BJ (cell line): ENCODE measurements at places on chromosomes 4 and X. TPM values are rescaled to one million over a fixed set of nuclear protein-coding genes. Genes with fewer than 3 reads are reported as not detected.

GRCh38 chrX:33156152-33156726 is 55.1 kb downstream of the DMD start:
- DNase-seq = no peak

DNA sequence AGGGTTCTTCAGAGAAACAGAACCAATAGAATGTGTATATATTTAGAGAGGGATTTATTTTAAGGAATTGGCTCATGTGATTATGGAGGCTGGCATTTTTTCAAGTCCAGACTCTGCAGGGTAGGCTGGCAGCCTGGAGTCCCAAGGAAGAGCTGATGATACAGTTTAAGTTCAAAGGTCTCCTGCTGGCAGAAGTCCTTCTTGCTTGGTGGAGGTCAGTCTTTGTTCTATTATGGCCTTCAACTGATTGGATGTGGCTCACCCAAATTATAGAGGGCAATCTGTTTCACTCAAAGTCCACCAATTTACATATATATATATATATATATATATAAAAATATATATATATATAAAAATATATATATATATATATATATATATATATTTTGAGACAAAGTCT is 52.1 kb upstream of the HSD17B10 start:
- DNase-seq = no peak

- DNase-seq = no peak
Measured at GRCh38 chrX:150926791-150927190, 28.3 kb upstream of the CD99L2 start.

DNA sequence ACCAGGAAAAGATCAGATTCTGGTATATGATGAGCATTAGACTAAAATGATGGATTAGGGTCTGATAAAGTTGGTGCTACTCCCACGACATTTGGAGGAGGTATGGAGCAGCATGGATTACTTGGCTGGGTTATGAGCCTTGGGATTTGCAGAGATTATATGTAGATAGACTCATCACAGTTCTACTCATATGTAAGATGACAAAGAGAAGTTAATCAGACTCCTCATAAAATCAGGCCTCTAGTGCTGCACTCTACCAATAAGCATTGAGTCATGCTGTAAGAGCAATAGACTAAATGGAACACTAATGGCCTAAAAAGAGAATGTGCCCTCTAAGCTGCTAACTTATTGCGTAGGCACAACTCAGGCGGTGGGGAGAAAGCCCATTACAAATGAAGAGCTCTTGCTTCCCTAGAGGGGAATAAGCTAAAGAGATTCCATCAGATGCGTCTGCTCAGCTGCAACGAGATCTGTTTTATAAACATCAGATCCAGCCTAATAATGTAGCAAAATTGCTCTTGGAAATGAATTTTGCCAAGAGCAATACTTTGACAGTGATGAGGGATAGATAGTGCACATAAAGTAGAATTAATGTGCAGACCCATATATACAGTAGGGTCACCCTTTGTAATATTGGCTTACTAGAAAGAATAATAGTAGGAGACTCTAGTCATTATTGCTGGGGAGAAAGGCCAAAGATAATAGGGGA is 17.5 kb downstream of the LIAS start:
- no peak for DNase-seq

GRCh38 chrX:42087960-42088359 is 164.6 kb upstream of the CASK start:
- no peak for DNase-seq

DNA sequence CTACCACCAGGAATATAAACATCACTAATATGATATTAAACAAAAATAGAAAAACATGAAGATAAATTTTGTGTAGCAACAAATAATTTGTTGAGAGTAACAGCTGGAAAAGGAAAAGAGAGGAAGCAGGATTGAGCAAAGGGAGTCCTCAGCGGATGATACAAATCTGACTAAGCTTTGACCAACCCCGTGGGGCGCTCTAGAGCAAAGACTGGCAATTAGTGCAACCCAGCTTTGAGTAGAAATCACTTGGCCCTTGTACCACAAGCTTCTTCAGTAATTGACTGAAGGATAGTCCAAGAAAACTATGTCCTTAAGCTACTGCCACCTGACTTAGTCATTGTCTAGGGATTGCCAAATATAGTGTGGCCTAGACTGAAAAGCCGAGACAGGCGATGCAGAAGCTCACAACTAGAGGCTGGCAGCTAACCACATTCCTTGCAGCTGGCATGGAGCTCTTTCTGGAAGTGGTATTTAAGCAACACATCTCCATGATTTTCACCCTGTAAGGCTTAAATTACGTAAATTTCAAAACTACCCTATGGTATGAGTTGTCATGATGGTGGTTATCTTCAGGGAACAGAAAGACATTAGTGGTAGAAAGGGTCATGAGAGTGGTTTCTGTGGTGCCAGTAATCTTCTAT is 396.0 kb downstream of the PDGFC start:
- DNase-seq = no peak

DNA sequence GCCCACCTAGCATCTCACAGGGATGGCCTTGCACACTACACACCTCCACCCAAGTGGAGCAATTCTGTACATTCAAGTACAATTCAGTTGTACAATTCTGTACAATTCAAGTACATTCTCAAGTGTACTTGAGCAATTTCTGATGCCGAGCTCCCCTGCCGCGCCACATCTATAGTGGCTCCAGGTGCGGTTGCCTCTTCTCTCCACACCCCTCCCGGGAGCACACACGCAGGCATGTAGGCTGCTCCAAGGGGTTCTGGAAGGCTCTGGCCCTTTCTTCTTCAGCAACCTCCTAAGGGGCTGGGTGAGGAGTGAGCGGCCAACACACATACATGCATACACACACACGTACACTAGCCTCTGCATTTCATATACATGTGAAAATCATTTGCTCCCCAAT is 18.9 kb upstream of the DUSP9 start:
- no peak for DNase-seq

DNA sequence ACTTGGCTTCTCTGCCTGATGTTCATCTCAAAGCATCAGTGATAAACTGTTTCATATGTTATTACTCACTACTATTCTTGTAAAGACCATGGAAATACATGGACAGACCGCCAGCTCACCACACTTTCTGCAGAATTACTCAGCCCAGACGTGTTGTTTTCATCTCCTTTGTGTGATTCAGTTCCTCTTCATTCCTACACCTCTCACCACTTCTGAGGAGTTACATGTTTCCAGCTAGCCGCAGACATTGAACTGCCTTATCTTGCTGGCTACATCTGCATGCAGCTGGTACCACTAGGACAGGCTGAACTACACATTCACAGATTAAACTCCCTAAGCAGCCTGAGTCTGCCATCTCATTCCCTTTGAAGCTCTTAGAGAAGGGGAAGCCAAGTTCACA is 443.2 kb upstream of the FGF16 start:
- DNase-seq = no peak

FRMD7 gene
- polyA plus RNA-seq = not detected in 2 replicates

- no peak for DNase-seq
Measured at GRCh38 chrX:153651540-153652079, 4.6 kb downstream of the DUSP9 start.

GEMIN8 gene
- polyA plus RNA-seq = 20.7 and 21.5 TPM in 2 replicates

ZNF630 gene
- 0.90 and 1.5 TPM in 2 replicates for polyA plus RNA-seq

- DNase-seq = no peak
Measured at GRCh38 chrX:136779346-136779781, 1.4 kb downstream of the ARHGEF6 start.
